ENCODE measurements at places on chromosomes 3 and 15.

GRCh38 chr15:99435113-99435695 lies 130.6 kb upstream of the MEF2A start:
- DNase-seq = peak; percentile 93

DNA sequence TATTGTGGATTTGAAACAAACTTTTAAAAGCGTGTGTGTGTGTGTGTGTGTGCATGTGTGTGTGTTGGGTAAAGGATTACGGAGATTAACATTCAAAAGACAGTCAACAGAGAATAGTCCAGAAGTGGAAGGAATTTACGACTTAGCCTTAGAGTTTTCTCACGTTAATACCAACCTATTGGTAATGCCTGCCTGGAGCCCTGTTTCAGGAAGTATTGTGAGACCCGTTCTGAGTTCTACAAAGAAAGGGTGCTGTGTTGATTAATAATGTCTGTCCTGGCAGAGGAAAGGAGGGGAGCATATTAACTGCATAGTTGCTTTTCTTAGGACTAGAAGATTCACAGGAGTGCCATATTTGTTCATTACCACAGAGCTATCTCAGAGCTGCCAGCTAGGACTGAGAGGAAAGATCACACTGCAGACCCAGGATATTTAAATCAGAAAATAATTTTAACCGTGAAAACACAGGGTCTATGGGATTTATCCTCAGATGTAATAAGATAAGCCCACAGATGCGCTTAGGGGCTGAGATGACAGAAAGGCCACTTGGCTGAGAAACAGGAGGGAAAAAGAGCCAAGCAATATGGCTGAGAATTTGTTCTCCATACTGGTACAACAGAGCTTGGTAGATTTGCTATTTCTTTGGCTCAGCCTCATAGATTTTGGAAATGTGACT lies 40.5 kb upstream of the FRMD4B start:
- DNase-seq = no peak

- DNase-seq = no peak
Observed at GRCh38 chr3:141388823-141389621, 20.7 kb downstream of the ZBTB38 start.

- DNase-seq = no peak
Observed at GRCh38 chr3:101518421-101518871, 5.4 kb upstream of the SENP7 start.

Measured in NCI-H1105 (cell line).